ENCODE measurements at places on chromosomes 5 and 9.

DNA sequence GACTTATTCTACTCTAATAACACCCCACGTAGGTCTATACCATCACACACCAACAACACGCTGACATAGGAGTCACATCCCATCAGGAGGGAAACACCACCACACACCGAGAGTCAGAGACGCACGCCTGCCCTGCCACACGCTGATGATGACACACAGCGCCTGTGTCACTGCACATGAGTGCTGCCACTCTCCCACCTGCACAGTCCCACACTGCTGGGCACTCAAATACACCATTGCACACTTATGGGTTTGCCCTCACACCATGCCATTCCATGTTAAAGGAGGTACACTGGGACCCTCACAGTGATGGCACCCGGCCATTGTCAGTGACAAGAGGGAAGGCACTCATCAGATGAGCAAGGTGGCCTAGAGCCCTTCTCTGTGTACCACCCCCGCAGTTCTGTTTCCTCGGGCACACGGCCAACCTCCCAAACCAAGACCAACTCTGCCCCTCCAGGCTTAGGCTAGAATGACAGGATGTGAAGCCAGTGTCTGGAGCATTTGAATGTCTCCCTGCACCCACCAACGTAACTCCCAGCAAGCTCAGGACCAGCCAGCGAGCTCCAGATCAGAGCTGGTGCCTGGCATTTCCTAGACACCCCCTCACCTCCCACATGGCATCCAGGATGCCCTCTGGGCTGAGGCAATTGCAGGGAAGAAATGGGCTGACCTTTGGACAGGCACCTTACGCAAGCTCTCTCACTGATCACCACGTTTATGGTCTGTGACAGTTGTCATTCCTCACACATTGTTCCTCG is 3.6 kb upstream of the CPLX2 start:
- DNase-seq: no peak

DNA sequence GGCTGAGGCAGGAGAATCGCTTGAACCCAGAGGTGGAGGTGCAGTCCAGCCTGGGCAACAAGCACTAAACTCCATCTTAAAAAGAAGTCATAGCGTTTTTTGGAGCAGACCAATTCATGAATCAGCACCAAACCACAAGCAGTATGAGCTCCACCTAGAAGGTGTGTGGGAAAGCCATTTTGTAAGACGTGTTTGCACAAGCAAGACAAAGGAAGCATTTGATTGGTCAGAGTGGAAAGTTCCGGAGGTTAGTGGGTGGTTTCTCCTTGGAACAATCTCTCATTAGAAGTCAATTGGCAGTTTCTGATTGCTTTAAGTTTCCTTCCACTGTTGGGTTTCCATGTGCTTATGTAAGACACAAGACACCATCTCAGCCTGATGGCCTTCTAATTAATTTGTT is 5.0 kb downstream of the SRD5A1 start:
- DNase-seq: no peak

DNA sequence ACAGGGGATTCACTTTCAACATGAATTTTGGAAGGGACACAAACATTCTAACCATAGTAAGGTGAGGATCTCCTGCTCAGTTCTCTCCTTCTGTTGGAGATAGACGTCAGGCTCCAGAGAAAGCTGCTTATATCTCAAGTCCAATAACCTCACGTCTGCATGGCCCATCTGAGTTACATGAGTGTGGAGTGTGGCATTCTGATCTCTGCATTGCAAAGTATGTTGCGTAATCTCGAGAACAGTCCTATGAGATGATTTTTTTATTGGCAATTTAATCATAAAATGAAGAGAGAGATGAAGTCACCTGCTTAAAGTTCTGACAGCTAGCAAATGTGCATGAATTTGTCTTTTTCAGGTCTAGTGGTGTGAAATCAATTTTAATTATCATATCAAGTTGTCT is 118.8 kb downstream of the SLC12A2 start:
- DNase-seq: no peak

GRCh38 chr5:134426361-134426760 is 14.7 kb upstream of the CDKN2AIPNL start:
- no peak for DNase-seq

- no peak for DNase-seq
These were observed 455.9 kb downstream of the ACTL7B start for GRCh38 chr9:108399851-108400250.

DNA sequence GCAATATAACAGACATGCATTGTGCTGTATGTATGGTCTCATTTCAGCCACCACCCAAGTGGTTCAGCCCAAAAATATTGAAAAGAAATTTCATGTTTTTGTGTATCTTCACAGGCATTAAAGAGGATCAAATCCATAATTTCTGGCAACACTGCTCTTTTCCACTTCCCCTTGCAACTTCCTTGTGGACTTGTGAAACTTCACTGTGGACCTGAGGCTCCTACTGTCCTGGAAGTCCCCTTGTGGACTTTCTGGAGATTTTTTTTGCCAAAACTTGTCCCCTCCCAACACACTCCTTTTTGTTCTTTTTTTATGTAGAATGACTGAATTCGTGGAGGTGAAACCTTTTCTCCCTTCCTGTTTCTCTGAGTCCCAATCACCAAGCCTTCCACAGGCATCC is 14.3 kb downstream of the OTULINL start:
- no peak for DNase-seq

DNA sequence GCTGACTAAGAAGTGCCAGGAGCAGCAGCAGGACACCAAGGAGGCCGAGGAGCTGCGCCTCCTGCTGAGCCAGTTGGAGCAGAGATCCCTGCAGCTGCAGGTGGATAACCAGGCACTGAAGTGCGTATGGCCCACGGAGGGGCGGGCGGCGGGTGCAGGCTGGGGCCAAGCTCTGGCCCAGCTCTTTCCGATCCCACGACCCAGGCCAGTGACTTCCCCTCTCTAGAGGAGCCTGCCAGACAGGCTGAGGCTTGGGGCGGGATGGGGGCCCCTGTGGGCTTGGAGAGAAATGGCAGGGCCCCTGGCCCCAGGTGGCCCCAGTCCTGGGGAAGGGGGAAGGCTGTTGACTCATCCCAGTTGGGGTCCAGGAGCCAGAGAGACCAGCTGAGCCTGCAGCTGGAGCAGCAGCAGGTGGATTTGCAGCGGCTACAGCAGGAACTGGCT is 3.6 kb downstream of the PTRH1 start:
- DNase-seq: no peak

DNA sequence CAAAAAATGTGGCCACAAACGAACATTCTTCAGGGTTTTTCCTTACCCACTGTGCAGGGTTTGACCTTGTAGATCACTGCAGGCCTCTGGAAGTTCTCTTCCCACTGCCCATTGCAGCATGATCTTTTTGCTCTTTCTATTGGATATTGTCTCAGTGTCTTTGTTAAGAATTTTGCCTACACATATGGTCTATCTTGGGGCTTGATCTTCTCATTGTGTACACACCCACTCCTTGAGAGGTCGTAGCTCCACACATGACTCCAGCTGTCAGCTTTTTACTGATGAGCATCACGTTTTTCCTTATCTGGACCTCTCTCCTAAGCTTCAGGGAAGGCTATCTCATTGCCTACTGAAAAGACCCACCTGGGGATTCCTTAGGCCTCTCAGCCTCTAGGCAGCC is 3.0 kb upstream of the GLRX start:
- DNase-seq: no peak

- DNase-seq: no peak
These were observed 314.5 kb downstream of the ADGRV1 start for GRCh38 chr5:90873033-90873517.

DNA sequence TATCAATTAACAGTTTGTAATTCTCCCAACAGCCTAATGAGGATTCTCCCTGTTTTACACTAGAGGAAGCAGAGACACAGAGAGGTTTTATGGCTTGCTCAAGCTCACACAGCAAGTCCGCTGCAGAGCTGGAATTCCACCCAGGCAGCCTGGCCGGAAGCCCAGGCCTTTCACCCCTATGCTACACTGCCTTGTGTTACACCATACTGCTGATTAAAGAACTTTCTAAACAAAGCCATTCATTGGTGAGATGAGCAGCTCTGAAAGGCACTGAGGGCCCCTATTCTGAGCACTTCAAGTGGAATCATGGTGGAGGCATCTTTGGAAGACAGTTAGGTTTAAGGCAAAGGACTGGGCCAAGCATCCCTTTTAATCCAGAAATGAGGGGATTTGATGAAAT is 14.7 kb upstream of the LARP1 start:
- no peak for DNase-seq

GRCh38 chr5:176740702-176741496 is 69.5 kb upstream of the UNC5A start:
- DNase-seq: no peak

DNA sequence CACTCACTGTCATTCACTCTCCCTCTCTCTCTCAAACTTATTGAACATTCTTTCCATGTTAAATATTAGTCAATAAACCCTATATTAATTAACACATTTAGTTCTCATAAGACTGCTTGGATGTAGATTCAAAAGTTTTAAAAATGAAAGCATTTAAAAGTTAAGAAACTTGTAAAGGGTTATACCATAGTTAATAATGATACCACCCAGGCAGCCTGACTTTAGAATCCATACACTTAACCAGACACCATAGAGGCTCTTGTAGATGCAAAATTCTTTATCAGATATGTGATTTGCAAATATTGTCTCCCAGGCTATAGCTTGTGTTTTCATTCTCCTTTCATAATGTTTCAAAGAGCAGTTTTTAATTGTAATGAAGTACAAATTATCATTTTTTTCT is 335.8 kb upstream of the ACTBL2 start:
- DNase-seq: no peak

GRCh38 chr5:108650997-108651396 is 96.7 kb upstream of the FER start:
- no peak for DNase-seq

DNA sequence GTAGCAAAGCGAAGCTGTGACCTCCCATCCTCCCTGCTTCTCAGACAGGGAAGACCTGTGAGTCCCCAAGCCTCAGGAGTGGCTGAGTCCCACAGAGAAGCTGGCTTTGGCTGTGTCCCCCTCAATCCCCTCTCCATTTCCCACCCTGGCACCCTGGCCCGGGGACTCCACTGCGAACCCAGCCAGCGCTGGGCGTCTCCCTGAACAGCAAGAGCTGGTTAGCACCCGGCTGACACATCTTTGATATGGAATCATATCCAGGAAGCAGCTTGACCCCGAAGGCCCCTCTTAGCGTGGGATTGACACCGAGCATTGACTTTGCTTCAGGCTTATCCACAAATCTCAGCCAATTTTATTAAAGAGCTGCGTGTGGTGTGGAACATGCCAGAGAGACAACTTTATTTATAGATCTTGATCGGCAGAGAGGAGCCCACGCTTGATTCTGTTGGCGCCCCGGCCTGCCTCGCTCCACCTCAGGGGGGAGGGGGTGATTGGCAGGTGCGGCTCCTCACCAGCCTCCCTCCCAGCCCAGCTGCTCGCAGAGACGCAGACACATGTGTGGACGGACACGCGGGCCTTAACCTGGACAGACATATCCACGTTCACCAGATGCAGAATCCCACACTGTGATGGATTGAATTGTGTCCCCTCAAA is 120.7 kb upstream of the MVB12B start:
- no peak for DNase-seq

DNA sequence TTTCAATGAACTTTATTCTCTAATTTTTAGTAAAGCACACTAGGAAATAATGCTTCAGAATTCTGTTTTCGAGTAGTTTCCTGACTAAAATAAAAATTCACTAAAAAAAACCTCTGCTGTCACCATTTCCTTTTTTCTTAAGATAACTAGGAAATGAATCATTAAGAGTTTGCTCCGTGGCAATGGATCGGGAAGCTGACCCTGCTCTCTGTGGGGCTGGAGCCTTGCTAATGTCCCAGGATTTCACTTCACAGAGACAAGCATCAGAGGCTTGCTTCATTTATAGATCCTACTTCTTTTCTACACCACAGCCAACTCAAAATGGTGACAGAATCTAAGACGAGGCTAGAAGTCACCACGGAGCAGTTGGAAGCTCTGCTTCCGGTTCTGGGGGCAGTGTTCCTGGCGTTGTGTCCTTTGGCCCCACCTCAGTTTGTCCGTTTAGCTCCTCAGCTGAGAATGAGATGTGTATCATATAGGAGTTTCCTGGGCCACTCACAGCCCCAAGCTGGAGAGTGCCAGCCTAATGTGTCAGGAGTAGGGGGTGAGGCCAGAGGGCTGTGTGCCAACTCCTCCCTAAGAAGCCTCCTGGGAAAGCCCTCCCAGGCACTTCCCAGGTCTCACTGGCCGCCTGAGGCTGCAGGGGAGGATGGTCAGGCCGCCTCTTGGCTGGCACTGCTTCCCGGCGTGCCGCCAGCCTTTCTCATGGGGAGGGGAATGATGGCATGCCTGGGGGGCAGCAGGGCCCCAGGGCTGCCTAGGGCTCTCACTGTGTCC is 19.6 kb downstream of the TENT4A start:
- DNase-seq: no peak

GRCh38 chr5:139861021-139861888 is 65.6 kb downstream of the PSD2 start:
- DNase-seq: no peak

DNA sequence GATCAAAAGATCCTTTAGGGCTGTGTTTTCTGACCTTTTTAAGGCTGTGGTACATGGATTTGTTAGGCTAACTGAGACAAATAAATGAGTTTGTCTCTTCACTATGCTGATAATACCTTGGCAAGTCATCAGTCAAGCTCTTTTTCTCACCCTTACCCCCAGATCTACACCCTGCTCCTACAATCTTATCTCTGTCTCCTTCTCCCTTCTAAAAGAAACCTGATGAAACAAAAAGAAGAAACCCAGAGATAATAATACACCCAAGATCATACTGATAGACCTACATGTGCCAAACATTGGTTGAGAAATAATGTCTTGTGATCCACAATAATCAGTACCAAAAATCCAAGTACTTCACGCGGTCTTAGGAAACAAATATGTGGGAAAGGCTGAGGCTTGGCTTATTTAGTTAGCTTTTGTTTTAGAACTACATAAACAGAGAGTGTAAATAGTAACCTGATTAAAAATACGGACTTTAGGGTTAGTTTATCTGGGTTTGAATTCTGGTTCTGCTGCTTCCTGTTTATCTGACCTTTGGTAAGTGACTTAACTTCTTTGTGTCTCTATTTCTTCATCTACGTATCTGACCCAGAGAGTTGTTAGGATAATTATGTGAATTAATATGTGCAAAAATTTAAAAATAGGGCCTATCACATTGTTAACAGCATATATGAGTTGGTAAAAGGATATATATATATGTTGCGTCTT is 24.8 kb upstream of the PDCD1LG2 start:
- DNase-seq: no peak

DNA sequence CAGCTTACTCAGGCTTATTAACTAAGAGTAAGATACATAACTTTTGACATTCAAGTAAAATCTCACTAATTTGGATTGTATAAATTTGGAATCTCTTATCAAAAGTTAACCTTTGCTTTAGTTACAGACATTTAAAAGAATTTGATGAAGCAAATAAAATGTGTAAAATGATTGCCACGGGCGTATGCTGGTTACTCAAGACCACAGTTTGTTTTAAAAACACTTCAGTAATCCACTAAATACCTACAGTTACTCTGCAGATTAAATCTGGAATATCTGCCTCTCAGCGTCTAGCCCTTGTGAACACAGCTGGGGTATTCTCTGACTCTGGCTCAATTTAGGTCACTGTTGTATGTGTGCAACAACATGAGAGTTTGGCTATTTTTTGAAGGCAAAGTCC is 143.8 kb downstream of the MCTP1 start:
- DNase-seq: no peak

GRCh38 chr9:136563646-136564325 is 17.9 kb upstream of the NOTCH1 start:
- DNase-seq: no peak

GRCh38 chr5:43555895-43556606 is 826 bp downstream of the PAIP1 start:
- DNase-seq: peak; percentile 40

Data from NCI-H187 (cell line).